Cortex of kidney (tissue), 1 donor: ENCODE measurements at places on chromosomes 2 and 18.

DNA sequence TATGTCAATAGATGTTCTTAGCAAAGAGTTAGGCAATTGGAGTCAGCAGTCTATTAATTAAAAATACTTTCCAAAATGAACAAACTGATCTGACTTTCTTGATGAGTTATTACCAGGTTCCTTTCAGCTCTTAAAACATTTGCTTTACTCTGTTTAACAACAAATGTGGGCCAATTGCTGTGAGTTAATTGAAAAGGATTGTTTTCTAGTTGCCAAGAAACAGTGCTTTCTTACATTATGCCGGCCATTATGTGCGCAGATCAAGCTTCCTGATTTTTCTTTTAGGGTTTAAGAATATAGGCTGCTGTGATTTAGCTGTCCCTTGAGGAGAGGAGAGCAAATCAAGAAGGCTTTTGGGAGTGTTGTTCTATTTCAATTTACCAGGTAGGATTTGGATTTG, 50.5 kb upstream of the ITPRID2 start:
- no peak for DNase-seq

DNA sequence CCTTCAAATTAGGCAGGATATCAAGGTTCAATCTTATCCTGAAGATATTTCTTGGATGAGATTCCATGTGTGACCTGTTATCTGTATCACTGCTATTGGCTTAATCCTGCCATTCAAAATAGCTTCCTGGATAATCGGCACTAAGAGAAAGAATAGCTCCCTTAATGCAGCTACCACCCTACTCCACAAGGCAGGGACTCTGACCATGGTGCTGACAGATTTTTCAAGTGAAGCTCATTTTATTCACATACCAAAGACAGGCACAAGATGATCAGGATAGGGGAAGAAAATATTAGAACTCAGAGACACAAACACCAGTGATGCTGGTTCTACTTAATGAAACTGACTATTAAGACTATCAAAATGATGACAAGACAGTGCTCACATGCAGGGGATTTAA, 74.9 kb downstream of the ORC4 start:
- no peak for DNase-seq

DNA sequence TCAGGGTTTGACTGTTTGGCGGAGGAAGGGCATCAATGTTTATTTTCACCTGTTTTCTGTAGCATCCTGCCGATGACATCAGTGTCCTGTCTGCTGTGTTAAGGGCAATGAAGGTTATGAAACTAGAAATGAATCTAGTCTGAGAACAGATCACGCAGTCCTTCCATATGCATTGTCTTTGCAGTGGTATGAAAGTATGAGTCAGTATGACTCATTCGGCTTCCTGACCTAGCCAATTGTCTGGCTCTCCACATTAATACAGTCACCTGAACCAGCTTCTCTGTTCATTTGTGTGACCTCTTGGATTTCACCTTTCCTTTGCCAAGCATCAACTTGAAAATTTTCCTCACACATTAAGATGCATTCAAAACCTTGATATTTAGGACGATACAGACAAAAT, 353.8 kb downstream of the RND3 start:
- DNase-seq = no peak

- no peak for DNase-seq
Observed at GRCh38 chr2:205574001-205574400, 108.3 kb upstream of the NRP2 start.

GRCh38 chr2:156576005-156576404, 139.8 kb downstream of the GPD2 start:
- no peak for DNase-seq

DNA sequence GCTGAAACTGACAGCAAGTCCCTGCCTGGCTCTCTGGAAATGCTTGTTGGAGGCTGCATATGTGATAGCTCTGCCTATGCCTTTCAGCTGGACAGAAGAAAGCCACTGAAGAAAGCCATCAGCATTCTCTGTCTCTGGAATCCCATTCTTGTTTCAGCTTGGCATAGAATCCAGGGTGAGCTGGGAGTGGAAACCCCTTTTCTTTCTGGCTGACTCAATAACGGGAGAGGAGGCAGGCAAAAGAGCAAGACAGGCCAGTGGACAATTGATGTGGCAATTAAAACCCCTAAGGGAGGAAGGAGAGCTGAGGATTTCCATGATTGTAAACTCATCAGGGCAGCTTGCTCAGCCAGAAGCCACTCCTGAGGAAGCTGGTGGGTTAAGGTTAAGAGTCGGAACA, 208.1 kb downstream of the CLIP4 start:
- DNase-seq = no peak

- no peak for DNase-seq
Observed at GRCh38 chr2:138090330-138090729, 126.1 kb downstream of the HNMT start.

DNA sequence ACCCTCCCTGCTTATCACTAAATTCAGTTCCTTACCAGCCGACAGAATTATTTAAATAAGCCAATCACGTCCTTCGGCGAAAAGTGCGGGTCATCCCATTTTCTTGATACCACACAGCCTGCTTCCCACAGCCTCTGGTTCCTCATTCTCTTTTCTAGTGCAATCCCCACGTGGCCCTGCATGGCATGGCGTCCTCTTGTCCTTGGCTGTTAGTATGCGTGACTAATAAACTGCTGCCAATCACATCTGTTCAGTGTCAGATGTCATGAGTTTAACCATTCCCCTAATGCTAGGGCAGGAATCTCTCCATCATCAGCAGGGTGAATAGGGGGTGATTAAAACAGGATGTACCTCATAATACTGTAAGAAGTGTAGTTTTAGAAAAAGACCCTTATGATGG, 62.8 kb upstream of the TSPYL6 start:
- no peak for DNase-seq

DNA sequence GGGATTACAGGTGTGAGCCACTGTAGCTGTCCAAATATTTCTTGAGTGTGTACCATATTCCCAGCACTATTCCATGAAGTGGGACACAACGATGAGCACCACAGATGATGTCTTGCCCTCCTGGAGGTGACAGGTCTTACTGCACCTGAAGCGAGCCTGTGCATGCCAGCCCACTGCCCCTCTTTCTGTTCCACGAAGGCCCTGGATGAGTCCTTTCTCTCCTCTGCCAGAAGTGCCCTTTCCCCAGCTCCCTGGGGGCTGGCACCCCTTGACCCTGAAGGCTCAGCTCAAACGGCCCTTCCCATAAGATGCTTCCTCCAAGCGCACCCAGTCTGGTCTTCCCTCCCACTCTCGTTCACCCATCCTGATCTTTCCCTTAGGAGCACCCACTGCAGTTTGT, 5.5 kb downstream of the ATP6V1B1 start:
- no peak for DNase-seq

- no peak for DNase-seq
Observed at GRCh38 chr2:32485399-32485798, 128.6 kb downstream of the BIRC6 start.

DNA sequence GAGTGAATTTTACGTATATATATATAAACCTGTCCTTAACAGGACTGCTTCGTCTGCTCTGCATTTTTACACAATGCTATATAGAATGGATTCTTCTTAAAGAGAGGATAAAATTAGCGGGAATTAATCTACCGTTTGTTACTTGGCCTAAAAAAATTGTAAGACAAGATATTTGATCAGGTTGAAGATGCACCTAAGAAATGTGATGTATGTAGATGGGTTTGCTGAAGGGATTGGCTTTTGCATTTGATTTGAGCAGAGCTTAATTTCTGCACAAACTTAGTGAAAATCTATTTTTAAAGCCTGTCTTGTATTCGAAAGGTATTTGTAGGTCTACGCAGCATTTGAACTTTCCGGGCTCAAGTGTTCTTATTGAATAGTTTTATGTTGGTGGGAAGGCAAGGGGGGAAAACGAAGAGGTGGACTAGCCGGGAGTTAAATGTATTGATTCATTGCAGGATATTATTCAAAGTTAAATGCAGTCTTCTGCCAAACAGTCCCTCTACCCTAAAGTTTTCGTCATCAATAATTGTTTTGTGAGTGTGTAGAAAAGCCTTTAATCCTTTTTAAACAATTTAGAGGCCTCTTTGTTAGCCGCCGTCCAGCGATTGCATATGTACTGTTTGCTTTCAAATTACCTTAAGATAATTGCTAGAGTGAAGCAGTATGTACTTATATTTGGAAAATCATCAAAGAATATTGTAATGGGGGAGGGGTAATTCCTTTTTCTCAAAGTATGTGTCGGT, 1.2 kb downstream of the PPP1CB start:
- DNase-seq = no peak
